ENCODE measurements at places on chromosomes 4 and X. TPM values are rescaled to one million over a fixed set of nuclear protein-coding genes. Genes with fewer than 3 reads are reported as not detected.

DNA sequence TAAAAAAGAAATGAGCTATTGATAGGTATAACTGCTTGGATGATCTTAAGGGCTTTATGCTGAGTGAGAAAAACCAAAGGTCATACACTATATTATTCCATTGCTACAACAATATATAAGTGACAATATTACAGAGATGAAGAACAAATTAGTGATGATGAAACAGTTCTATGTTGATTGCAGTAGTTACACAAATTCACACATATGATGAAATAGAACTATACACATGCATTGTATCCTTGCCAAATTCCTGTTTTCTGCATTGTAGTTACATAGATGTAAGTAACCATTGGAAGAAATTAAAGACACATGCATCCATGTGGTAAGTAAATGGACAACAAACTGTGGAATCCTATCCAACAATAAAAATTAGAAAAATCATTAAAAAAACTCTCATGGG is 76.5 kb downstream of the CENPC start:
- H3K4me1 ChIP-seq = no peaks in the 10 kb centered on the region
- DNase-seq = no peak
- H3K27me3 ChIP-seq = no peaks in the 10 kb centered on the region
- H3K4me3 ChIP-seq = no peak overlapping the region
- H3K36me3 ChIP-seq = peaks cover 16% of the 10 kb centered on the region
- no peak overlapping the region for H3K27ac ChIP-seq

DNA sequence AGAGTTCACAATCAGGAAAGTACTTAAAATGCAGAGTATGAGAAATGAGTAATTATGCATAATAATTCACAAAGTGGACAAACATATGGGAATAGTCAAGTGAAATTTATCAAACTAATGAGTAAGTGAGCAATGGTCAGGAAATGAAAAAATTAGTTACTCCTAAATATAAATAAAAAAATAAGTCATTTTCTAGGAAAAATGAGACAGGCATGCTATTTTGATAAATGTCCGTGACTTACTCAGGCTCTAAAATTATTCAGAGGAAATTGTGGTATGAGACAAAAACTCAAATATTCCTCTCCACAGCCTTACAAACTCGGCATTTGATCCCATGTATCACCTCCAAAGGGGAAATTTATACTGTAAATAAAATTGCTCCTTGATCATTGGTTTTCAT is 181.2 kb downstream of the COX18 start:
- no peaks in the 10 kb centered on the region for H3K36me3 ChIP-seq
- H3K27ac ChIP-seq = no peak overlapping the region
- no peaks in the 10 kb centered on the region for H3K27me3 ChIP-seq
- H3K4me3 ChIP-seq = no peak overlapping the region
- DNase-seq = no peak

Gene AFM
- not detected for total RNA-seq

GRCh38 chrX:142186103-142186502 is 19.0 kb downstream of the MAGEC2 start:
- H3K4me1 ChIP-seq = peaks cover 5% of the 10 kb centered on the region
- no peak overlapping the region for H3K4me3 ChIP-seq
- no peak overlapping the region for H3K27ac ChIP-seq

Measured in neural crest cell (in vitro differentiated cells).